Lung (tissue), 17 donors: ENCODE measurements at places on chromosomes 6 and 20. TPM values are rescaled to one million over a fixed set of nuclear protein-coding genes. Genes with fewer than 3 reads are reported as not detected.

AAR2 gene
- 27.6 TPM for total RNA-seq

BPIFB4 gene
- not detected for total RNA-seq

GRCh38 chr20:48899881-48900280, 21.6 kb upstream of the ARFGEF2 start:
- no peak overlapping the region for H3K4me3 ChIP-seq
- H3K4me1 ChIP-seq: no peaks in the 10 kb centered on the region
- no peak overlapping the region for H3K27ac ChIP-seq
- peaks cover 42% of the 10 kb centered on the region for H3K27me3 ChIP-seq
- no peaks in the 10 kb centered on the region for H3K36me3 ChIP-seq

GRCh38 chr6:43185391-43185985, 3.5 kb downstream of the CUL9 start:
- H3K27ac ChIP-seq: no peak overlapping the region
- peaks cover 14% of the 10 kb centered on the region for H3K4me1 ChIP-seq
- no peak overlapping the region for H3K4me3 ChIP-seq

DNA sequence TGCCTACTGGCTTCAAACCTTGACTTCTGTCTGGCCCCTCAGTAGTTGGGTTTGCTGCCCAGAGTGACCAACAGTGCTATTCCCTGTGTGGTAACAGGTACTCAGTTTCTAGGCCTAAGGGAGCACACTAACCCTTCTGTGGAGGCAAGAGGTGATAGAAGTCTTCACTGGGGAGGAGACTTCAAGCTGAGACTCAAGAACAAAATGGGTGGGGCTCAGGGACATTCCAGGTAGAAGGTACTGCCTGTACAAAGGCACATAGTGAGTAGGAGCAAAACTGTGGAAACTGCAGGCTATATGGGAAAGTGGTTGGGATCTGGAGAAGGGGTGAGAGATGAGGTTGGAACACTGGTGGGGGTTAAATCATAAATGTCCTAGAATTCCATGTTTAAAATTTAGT, 2.3 kb upstream of the SCAND1 start:
- DNase-seq: no peak
- H3K36me3 ChIP-seq: no peaks in the 10 kb centered on the region
